Stimulated activated CD8-positive, alpha-beta memory T cell treated with anti-CD3 and anti-CD28 coated beads, Interleukin-7, amount 100 ng/mL, for 1 hour (primary cell): ENCODE measurements at places on chromosomes 3 and 15.

DNA sequence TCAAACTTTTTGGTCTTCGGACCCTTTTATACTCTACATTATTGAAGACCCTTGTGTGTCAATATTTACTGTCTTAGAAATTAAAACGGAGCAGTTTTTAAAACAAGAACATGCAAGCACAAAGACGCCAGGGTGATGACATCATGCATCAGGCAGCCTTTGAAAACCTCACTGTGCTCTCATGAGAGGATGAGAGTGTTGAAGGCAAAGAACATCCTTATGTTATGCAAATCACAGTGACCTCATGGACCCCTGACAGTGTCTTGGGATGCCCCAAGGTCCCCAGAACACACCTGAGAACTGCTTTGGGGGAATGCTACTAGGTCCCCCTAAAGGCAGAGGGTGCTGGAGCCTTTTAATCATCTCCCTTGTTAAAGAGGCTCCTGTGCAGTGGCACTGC lies 51.6 kb downstream of the CHDH start:
- no peak for DNase-seq

DNA sequence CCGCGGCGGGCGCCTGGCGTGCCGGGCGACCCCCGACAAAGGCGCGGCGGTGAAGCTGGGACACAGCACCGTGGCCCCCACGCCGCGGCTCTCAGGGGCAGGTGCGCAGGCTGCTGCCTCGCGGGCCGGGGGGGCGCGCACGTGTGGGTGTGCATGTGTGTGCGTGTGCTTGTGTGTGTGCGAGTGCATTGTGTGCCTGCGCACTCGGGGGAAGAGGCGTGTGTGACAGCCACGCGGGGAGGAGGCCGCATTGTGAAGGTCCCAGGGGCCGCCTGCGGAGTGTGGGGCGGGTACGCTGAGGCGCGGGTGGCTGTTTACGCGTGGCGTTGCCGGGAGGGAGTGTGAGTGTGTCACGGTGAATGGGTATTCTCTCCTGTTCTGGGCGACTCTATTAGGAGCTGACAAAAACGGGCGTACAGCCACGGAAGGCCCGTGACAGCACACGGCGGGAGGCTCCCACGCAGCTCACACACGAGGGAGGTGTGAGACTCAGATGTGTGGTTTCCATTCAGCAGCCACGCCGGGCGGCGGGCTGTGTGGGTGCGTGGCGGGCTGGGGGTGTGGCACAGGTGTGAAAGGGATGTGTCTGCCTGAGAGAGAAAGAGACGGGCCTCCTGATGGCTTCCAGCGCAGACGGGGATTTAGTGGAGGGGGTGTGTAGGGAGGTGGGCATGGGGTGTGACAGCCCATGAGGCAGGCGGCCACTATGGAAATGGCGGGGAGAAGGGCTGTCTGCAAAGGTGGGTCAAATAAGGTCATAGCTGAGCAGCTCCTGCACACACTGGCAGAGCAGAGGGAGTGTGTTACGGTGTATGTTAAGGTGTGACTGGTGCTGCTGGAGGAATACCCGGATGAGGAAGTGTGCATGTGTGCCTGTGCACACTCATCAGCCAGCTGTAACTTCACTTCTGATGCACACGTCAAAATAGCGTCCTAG lies 750 bp downstream of the PODXL2 start:
- DNase-seq, result no peak

DNA sequence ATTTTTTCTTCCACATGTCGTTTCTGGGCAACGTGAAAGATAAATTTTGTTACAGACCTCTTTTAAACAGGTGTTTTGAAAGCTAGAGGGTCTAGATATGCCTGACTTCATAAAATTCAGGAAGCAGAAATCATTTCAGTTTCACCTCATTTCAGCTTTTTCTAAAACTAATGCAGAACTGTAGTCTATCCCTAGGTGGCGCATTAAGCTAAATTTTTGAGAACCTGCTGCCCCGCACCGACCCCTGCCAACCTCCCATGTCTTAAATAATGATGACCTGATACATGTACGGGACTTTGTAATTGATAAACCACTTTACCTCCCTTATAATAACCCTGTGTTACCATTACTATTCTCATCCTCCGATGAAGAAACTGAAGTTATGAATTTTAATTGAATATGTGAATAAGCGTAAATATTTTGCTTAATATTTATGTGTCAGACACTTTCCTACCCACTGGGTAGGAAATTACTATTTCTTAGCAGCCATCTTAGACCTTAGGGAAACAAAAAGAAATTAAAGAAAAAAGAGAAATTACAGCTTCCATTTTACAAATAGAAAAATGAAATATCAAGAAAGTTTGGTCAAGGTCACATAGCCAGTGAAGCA lies 78.7 kb upstream of the GCNT3 start:
- DNase-seq, result no peak

DNA sequence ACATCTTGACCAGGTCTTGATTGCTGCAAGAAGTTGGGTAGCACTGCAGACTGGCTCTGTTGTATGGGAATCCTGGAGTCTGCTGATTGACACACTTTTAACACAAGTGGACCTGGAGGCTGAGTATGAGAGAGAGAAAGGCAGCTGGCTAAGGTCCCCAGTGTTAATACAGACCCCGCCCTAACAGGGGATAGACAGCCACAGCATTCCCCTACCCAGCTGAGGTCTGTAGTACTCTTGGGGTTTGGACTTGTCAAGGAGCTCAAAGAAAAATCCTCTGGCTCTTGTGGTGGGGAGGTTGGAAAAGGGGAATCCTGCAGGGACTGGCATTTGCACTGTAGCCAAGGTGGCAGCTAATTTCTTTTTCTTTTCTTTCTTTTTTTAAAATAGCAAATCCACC lies 192.7 kb downstream of the ZNF621 start:
- DNase-seq, result no peak

- no peak for DNase-seq
These were observed 121.1 kb downstream of the CBLB start for GRCh38 chr3:105747696-105748095.

- no peak for DNase-seq
These were observed 103.3 kb downstream of the WDR76 start for GRCh38 chr15:43930079-43930478.

- no peak for DNase-seq
These were observed 19.0 kb downstream of the PDHB start for GRCh38 chr3:58414538-58415197.

DNA sequence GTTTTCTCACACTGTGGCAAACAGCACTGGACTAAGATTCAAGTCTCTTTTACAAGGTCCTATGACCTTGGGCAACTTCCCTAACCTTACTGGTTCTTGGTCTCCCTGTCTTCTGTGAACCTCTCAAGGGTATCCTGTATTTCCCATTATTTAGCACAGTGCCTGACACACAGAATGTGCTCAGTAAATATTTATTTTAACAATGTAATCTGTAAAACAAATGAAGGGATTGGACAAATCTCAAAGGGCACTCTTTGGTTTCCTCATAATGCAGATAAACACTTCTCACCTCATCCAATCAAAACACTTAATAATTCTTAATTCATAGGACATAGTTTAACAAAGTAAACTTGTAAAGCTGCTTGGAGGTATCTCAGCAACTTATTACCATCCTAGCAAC lies 12.8 kb downstream of the NUDT16 start:
- DNase-seq, result no peak

- no peak for DNase-seq
These were observed 69.2 kb downstream of the DNAJB8 start for GRCh38 chr3:128397484-128397883.
